ENCODE measurements at places on chromosomes 4 and X.

DNA sequence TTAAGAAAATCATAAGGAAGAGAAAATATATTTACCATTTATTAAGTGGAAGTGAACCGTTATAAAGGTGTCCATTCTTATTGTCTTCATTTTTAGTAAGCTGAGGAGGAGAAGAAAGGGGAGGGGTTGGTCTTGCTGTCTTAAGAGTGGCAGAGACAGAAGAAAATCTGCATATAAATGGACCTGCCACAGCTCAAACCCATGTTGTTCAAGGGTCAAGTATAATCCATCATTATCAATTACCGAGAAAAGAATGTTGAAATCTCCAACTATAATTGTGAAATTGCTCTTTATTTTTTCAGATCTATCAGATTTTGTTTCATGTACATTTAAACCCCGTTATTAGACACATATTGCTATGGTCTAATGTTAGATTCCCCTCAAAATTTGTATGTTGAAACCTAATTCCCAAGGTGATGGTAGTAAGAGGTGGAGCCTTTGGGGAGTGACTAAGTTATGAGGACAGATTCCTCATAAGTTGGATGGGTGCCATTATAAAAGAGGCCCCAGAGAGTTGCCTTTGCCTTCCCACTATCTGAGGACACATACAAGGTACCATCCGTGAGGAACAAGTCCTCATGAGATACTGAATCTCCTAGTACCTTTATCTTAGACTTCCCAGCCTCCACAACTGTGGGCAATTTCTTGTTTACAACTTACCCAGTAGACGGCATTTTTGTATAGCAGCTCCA, 58.5 kb upstream of the SMAD1 start:
- no peak for DNase-seq

DNA sequence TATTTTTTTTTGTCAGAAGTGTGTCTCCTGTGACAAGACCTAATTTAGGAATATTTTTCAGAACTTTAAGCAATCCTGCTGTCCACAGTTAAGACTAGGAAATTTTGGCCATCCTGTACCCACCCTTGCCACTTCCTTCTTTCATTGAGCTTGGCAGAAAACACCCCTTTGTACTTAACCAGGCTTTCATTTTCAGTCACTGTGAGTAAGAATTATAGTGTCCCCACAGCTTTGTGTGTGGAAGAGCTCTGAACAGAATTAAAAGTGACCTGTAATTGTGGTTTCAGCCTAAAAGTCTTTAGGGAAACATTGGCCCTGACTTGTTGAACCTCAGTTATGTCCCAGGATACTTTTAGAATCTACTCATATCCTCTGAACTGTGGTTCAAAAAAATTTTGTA, 153.7 kb upstream of the BMP3 start:
- no peak for DNase-seq

DNA sequence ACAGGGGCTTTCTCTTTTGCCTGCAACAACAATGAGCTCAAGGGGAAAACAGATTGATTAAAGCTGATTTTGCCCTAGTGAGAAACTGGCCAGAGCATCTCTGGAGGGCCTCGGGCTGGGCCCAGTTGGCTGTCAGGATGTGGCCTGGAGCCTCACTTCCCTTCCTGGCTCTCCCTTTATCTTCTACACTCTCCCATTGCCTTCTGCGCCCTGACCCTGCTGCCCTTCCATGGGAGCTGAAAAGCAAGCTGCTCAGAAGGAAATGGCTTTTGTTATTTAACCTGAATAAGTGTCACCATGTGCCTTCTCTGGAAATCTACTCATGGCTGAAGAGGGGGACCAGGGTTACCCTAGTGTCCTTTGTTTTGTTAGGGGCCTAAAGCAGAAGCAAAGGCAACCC, 43.8 kb downstream of the NHSL2 start:
- no peak for DNase-seq

DNA sequence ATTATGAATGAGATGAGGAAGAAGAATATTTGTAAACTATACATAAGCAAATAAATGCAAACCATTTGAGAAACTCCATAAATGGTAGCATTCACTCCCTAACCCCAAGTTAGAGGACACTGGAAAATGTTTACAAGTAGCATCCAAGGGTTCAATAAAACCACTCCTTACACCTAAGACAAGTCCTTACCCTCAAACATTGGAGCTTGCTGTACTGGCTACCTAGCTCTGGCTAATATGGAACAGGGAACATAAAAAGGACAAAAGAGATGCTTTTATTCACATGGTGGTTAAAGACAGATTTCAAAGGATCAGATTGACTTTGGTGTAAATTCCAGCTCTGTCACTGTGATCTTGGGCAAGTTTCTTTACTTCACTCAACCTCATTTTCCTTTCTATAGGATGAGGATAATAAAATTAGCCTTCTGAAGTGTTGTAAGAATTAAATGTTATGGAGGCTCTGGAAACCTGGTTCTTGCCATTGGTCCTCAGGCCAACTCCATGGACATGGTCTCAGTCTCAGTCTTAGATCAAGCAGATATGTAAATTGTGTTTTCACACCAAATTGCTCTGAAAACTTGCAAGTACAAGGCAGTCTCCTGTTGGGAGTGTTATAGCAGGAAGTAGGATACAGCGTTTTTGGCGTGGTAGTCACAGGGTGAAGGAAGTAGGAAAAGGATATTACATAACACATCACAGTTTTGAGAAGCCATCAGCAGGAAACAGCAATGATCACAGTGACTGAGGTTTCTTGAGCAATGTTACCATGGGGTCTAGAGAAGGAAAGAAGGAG, 3.3 kb downstream of the CXCL1 start:
- DNase-seq = no peak

DNA sequence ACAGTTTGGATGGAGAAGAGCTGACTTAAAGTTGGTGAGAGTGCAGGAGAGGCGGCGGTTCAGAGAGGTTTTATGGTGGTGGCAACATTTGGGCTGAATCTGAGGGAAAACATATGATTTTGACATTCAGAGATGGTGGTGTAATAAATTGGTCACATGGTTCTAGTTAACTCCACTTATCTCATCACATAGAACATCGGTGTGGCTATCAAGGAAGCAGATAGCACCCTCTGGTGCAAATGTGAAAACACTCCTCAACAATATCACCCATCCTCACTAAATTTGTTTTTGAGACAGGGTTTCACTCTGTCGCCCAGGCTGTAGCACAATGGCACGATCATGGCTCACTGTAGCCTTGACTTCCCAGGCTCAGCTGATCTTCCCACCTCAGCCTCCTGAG, 28.8 kb downstream of the SUPT20HL2 start:
- no peak for DNase-seq

GRCh38 chrX:136779346-136779781, 1.4 kb downstream of the ARHGEF6 start:
- no peak for DNase-seq

- DNase-seq = no peak
These were observed 1869.7 kb downstream of the STIM2 start for GRCh38 chr4:28730304-28730703.

GRCh38 chr4:111941957-111942356, 203.3 kb upstream of the FAM241A start:
- no peak for DNase-seq

- DNase-seq = no peak
These were observed 14.3 kb downstream of the CASK start for GRCh38 chrX:41909068-41909467.

DNA sequence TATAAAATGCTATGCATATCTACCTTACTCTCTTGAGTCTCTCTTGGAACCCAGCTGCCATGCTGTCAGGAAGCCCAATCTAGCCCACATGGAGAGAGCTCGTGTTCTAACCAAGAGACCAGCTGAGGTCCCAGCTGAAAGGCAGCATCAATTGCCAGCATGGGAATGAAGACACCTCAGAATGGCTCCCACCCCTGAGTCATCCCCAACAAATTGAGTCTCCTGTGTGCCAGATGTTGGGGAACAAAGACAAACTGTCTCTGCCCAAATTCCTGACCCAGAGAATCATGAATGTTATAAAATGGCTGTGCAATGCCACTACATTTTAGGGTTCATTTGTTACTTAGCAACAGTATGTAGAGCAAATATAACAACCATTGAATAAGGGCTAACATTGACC, 105.2 kb upstream of the STX18 start:
- DNase-seq = no peak

DNA sequence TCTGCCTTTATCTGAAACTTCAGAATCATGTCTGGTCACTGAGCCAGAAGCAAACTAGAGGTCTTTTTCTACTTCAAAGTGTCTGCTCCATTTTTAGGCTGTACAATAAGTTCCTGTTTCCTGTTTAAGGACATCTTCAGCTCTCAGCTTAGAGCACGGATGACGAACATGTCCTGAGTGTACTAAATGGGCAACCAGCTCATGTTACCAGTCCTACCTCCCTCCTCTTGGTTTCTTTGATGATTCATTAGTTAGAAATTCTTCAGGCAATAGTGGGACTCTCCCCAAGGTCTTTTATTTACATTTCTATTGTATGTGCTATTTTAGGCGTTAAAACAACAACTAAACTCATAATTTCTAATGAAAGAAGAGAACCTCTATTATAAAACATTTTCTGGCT, 58.0 kb downstream of the ENPEP start:
- no peak for DNase-seq

DNA sequence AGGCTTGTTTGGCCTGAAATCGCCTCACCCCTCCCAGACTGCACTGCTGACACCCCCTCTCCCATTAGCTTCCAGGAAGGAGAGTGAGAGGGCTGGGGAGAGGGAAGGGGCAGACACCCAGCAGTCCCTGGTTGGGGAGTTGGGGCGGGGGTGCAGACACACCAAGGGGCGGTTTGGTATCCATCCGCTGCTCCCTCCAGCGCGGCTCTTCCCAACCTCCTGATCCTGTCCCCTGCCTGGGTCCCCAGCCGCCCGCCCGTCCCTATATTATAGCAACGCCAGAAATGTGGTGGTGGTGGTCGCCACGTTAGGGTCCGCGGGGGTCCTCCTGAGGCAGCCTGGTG, 24.9 kb downstream of the GPRASP3 start:
- DNase-seq = no peak

DNA sequence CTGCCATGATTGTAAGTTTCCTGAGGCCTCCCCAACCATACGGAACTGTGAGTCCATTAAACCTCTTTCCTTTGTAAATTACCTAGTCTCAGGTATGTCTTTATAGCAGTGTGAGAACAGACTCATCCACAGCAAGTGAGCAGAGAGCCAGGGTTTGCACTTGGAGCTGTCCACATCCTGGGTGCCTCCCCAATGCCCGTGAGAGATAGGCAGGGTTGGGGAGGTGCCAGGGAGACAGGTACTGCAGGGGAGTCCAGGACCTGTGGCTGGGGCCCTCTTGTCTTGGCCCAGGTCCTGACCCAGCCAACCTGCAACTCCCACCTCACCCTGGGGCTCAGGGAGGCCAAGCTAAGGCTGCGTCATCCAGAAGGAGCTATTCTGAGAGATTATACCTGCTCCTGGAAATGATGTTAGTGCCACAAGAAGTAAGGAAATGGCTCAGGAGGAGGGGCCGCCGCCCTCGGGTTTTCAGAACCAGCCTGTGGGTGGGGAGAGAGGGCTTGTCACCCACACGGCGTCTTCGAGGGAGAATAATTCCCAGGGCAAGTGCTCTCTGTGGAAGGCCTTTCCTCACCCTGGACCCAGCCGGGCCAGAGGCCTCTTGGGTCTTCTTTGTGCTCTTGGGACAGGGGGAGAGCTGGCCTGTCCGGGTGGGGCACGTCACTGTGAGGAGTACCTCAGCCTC, 66.5 kb downstream of the ADRA2C start:
- no peak for DNase-seq

DNA sequence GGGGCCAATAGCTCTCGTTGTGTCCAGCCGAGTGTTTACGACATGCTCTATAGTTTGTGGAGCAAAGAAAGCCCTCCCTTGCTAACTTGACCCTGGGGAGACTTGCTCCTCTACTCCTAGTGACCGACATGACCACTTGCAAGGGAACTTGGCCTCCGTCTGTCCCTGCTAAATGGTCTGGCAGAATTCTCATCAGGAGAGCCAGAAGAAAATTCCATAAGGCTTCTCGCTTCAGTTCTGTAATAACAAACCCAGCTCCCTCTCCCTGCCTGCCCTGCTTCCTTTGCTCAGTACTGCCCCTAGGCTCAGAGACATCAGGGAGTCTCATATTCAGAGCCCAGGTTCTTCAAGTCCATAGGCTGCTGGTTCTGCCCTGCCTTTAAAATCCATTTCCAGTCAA, 13.0 kb downstream of the DOCK11 start:
- DNase-seq = no peak

DNA sequence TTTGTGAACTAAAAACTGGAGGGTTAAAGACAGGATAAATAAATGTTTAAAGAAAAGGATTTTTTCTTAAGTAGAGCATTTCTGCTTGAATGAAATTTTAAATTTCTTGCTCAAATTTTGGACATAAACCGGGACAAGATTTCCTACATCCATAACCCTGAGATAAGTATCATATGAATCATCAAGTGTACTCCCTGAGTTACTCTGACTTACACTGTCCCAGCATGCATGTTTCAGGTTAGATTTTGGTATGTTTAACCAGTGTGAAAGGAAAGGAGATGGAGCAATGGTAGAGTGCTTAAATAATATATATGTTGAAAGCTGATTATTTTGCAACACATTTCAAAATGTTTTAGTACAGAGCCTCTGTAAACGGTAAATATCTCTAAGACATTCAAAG, 175.2 kb downstream of the ADGRL3 start:
- no peak for DNase-seq

DNA sequence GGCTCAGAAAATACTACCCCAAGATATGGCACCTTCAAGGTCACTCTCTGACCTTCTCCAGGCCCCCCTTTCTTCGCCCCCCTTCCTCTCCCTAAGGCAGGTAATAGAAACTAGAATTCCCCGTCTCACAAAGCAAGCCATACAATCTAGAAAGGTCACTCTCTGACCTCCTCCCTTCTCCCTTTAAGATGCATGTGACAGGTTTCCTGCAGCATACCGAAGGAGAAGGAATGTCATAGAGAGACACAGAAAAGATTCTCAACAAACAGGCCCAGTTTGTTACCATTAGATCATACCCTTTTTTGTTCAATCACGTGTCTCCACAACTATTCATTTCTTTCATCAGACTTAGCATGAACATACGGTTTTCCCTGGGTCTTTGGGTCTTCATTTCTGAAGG, 51.2 kb upstream of the RBMXL3 start:
- DNase-seq = no peak

GRCh38 chr4:112552668-112553067, 36.7 kb upstream of the NEUROG2 start:
- no peak for DNase-seq

GRCh38 chr4:140049024-140049848, 104.7 kb downstream of the MAML3 start:
- no peak for DNase-seq

GRCh38 chr4:156501962-156502361, 469.6 kb downstream of the PDGFC start:
- no peak for DNase-seq

GRCh38 chr4:23333556-23333945, 556.3 kb downstream of the PPARGC1A start:
- DNase-seq = no peak

DNA sequence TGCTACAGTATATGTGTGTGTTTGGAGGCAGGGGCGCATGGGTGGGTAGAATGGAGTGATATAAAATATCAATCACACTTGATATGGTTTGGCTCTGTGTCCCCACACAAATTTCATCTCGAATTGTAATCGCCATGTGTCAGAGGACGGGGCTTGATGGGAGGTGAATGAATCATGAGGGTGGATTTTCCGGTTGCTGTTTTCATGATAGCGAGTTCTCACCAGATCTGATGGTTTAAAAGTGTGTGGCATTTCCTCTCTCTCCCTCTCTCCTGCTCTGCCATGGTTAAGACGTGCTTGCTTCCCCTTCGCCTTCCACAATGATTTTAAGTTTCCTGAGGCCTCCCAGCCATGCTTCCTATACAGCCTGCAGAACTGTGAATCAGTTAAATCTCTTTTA, 14.8 kb downstream of the SOWAHB start:
- DNase-seq = no peak

Measured in stimulated activated CD8-positive, alpha-beta memory T cell treated with anti-CD3 and anti-CD28 coated beads, Interleukin-7, amount 100 ng/mL, for 1 hour (primary cell).